Activated CD8-positive, alpha-beta T cell treated with anti-CD3 and anti-CD28 coated beads, Interleukin-2, amount 10 ng/mL, durations not matched to agents 7 days and 5 days (primary cell): ENCODE measurements at places on chromosomes 4 and X.

DNA sequence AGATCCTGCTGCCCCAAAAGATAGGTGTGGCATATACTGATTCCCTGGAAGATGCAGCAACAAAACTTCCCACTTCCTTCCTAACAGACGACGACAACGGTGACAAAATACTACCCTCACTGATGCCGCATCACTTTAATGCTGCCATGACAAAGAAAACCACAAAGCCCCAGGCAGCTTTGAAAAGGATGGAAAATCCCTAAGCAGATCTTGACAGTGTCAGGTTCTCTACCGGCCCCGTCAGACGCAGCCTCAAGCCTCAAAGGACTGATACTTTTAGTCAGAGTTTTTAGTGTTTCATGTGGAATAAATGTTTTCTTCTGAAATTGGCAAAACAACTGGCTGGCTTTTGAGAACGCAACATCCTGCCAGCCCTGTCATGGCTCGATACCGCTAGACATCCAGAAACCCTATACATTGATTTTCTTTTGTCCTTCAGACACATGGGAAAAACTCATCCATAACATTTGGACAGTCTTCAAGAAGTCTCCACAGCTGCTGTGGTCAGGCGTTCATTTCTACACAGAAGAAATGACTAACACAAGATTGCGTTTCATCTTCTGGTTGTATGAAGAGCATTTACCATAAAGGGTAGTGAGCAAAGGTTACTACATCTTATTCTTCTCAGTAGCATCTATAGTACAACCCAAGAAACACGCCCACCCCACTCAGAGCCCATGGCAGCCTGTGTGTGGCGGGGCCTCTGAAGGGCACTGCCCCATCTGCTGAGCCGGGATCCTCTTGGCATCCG is 60.1 kb downstream of the GATB start:
- H3K36me3 ChIP-seq: peaks cover 10% of the 10 kb centered on the region
- no peak overlapping the region for H3K27ac ChIP-seq
- H3K27me3 ChIP-seq: no peaks in the 10 kb centered on the region
- H3K4me3 ChIP-seq: no peak overlapping the region
- no peaks in the 10 kb centered on the region for H3K4me1 ChIP-seq

GRCh38 chr4:101042847-101043246 is 304.5 kb downstream of the PPP3CA start:
- no peak overlapping the region for H3K4me3 ChIP-seq
- peaks cover 22% of the 10 kb centered on the region for H3K4me1 ChIP-seq
- H3K36me3 ChIP-seq: peaks cover 14% of the 10 kb centered on the region
- no peak for DNase-seq
- no peak overlapping the region for H3K27ac ChIP-seq
- H3K27me3 ChIP-seq: no peaks in the 10 kb centered on the region

- H3K4me3 ChIP-seq: peak overlapping the region; percentile 79
- H3K36me3 ChIP-seq: no peaks in the 10 kb centered on the region
- peaks cover 18% of the 10 kb centered on the region for H3K4me1 ChIP-seq
- H3K27ac ChIP-seq: peak overlapping the region; percentile 78
Measured at GRCh38 chr4:7103031-7103606, 35.3 kb upstream of the GRPEL1 start.

DNA sequence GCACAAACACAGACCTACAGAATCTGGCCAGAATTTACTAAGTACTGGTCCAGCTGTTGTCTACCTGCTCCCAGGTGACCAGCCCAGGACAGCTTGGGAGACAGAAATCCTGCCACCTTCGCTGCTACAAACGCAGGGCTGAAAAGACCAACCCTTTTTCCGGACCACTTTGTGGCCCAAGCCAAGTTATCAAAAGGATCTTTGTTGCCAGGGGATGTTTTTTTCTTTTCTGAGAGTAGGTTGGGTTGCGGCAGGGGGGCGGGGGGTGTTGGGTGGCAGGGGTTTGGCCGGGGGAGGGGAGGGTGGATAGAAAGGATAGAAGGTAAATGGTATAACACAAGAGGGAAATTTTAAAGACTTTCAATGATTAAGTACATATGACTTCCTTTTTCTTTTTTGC is 63.4 kb downstream of the STOX2 start:
- peaks cover 2% of the 10 kb centered on the region for H3K36me3 ChIP-seq
- H3K4me3 ChIP-seq: no peak overlapping the region
- H3K4me1 ChIP-seq: no peaks in the 10 kb centered on the region
- peaks cover 10% of the 10 kb centered on the region for H3K27me3 ChIP-seq
- no peak for DNase-seq

GRCh38 chr4:23631255-23631950 is 258.4 kb downstream of the PPARGC1A start:
- H3K27me3 ChIP-seq: no peaks in the 10 kb centered on the region
- DNase-seq: no peak
- no peaks in the 10 kb centered on the region for H3K36me3 ChIP-seq
